ENCODE measurements at places on chromosomes 2 and 18.
A peak's percentile ranks its signal among the peaks of the same experiment; 100 is the strongest.

DNA sequence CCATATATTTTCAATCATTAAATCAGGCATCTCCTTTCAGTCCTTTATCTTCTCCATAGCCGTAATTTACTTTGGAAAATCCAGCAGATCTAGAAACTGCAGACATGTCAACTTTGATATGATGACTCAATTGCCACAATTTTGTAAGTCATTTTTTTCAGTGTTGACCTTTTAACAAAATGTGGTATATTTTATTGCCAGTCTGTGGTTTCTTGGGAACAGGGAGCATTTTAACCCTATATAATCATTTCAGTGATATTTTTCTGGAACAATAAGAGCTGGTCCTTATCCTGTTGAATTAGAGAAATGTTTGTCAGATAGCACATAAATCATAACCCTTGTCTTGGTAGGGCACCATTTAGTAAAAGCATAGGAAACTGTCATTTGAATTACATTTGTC lies 90.9 kb upstream of the UBXN4 start:
- DNase-seq: no peak

DNA sequence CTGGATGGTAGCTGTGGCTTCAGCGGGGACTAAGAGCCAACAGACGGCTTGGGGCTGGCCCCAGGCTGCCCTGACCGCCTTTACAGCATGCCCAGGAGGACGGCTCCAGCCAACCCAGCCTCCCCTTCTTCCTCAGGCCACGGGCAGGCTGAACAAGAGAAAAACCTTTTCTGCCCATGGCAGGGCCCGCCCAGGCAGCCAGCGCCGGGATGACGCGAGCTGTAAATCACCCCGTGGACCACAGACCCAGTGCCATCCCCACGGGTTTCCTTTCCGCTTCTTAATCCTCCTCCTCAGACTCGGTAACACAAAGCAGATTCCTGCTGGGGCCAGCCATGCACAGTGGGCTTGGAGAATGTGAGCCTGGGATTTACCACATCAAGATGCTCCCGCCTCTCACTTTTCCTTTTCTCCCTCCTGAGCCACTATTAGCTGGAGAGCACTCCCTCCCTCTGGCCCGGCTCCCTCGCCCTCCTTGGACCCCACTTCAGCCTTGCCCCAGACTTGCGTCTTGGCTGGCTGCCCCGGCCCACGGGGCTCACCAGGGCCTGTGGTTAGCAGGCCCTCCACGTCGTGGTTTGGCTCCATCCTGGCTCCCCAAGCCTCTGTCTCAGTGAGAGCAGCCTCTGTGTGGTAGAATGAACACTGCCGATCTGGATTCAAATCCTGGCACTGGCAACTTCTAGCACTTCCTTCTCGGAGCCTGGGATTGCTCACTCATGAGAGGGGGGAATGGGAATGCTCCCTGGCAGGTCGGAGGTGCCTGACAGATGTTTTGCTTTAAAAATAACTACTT lies 31.4 kb downstream of the ATOH8 start:
- no peak for DNase-seq

DNA sequence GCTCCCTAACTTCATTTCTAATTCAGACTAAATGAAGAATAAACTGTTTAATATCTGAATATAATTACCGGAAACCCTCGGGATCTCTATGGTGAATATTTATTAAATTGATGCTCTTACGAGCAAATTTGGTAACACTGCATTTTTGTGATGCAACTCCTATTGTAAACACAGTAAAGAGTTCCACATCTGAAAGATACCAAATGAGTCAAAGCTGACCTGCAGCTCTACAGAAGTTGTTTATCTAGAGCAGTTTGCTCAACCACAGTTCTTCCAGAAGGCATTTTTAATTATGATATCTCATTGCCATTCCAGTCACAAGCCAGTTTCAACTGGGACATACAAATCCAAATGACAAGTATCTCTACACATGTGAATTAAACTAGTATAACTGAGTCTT lies 129.7 kb downstream of the PKP4 start:
- peak; percentile 85 for DNase-seq

DNA sequence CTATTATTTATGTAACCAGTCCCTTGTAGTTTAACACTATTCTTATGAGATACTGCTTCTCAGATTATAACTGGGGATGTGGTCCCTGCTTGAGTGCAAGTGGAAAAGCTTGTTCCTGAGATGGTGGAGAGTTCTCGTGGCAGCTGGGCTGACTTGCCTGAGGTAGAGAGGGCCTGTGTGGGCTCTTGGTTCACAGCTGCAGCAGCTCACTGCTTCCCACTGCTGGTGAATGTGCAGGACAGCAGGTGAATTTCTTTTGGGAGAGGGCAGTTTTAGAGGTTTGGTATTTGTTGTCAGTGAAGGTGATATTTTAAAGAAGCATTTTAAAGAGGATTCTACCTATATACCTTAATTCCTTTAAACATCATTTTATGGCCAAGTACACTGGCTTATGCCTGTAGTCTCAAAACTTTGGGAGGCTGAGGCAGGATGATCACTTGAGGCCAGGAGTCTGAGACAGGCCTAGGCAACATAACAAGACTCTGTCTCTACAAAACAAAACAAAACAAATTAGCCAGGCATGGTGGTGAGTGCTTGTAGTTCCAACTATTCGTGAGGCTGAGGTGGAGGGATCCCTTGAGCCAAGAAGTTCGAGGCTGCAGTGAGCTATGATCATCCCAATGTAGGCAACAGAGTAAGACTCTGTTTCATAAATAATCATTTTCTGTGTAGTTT lies 94.8 kb downstream of the MTA3 start:
- peak; percentile 75 for DNase-seq

DNA sequence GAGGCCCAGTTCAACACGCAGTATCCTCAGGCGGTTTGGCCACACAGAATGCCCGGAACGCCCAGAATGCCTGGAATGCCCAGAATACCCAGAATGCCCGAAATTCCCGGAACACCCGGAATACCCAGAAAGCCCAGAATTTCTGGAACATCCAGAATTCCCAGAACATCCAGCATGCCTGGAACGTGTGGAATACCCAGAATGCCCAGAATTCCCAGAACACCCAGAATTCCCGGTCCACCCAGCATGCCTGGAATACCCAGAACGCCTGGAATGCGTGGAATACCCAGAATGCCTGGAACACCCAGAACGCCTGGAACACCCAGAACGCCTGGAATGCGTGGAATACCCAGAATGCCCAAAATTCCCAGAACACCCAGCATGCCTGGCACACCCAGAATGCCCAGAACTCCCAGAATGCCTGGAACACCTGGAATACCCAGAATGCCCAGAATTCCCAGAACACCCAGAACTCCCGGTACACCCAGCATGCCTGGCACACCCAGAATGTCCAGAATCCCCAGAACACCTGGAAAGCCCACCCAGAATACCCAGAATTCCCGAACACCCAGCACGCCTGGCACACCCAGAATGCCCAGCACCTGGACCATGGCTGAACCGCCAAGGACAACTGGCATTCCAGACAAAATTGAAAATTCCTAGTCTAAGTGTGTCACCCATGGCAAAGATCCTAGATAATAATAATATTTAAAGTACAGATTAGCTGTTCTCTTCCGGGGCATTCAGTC lies 487.4 kb upstream of the SALL3 start:
- no peak for DNase-seq

DNA sequence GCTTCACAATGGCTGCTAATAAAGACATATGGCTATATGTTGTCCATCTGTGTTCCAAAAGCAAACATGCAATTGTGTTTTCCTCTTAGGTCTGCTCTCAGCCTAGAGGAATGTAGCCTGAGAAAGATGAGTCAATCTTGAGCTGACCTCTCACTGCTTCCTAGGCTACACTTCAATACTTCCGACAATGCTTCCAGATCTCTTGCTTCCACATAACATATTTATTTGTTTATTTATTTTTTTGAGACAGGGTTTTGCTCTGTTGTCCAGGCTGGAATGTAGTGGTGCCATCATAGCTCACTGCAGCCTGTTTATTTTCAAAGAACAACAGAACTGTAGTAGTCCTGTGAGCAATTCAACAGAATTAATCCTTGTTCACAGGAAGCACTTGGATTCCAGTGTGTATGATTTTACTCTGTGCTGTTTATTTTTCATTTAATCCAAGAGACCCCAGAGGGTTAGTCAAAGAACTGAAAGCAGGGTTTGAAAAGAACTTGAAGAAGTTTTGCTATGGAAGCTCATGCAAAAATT lies 437.9 kb downstream of the TXNL1 start:
- peak; percentile 58 for DNase-seq

- no peak for DNase-seq
Observed at GRCh38 chr2:85713836-85714235, 19.7 kb downstream of the GNLY start.

DNA sequence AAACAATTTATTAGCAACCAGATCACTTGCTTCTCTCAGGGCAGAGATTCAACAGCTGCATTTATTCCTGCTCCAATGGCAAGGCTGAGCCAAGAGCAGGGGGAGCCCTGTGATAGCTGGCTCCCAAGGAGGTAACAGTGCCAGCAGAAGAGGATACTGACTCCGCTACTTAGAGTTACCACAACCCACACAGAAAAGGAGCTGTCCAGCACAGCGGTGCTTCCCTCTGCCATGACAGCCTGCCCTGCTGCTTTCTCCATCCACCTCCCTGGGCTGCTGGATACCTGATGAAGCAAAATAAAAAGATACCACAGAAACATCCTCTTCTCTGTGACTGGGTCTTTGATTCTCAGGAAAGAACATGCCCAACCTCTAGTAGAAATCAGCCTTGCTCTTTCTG lies 467.2 kb downstream of the LRRTM4 start:
- DNase-seq: no peak

DNA sequence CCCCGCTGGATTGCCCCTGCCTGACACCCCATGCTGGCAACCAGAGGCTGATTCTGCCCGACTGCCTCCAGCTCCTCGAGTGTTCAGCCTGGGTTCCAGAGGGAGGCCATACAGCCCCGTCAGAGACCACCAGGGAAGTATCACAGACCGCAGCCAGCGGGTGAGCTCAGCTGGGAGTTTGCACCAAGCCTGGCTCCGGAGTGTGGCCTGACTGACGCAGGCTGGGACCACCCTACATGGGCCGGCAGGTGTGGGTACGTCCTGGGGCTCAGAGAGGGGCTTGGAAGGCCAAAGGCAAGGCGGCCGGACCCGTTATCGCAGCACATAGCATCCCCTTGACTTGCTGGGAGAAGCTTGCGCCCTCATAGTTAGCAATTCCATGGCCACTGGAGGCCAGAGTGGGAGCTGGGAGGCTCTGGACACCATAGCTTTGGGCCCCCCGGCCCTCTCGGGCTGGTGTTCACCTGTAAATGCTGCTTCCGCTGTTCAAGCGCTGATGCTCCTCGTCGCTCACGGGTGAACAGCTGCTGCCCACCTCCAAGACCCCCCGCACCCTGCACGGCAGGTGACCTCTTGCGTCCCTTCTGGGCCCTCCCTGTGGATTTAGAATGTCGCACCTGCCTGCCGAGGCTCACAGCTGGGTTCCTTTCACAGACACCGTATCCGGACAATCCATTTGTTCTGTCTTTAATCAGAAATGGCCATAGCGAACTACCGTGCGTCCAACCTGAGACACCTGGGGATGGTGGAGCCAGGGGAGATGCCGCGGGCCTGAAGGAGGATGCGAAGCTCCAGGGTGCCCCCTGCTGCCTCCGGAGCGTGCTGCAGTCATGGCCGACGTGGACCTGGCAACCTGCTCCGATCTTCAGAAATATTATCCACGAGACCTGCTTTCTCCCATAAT lies 31.2 kb upstream of the SLC66A3 start:
- peak; percentile 69 for DNase-seq

GRCh38 chr2:144370937-144371584 lies 148.9 kb downstream of the ZEB2 start:
- no peak for DNase-seq

GRCh38 chr2:151289972-151290866 lies 751 bp upstream of the NMI start:
- peak; percentile 92 for DNase-seq

- no peak for DNase-seq
Observed at GRCh38 chr2:207491956-207492355, 37.8 kb upstream of the CREB1 start.

DNA sequence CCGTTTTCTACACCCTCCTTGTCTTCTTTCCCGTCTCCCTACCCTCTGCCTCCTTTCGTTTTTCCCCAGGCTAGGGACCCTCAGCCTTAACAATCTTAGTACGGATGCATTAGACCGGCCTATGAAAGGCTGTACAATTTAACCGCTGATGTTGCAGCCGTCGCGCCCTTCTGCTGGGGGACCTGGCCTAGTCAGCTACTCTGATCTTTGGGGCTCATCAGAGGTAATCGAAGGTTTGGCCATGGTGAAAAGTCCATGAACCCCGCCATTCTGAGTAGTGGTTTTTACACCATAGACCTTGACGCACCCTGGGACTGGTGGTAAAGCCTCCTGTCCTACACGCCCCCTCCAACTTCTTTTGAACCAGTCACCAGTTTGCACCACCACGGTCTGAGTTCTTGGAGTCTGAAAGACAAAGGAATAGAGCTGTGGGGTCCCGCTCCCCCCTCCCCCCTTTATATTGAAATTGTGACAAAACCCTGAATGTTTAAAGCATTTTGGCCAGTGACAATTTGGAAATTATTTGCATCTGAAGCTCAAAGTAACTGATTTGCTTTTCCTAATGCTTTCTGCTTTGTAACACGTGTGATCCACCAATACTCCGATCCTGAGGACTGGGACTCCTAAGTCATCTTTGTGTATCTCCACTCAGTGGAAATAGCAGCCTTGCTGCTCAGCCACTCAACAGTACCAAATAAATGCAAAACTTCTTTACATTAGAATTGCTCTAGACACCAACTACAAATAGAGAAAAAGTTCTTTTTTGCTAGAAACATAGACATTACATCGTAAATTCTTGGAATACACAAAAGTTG lies 642 bp upstream of the SRSF7 start:
- no peak for DNase-seq

DNA sequence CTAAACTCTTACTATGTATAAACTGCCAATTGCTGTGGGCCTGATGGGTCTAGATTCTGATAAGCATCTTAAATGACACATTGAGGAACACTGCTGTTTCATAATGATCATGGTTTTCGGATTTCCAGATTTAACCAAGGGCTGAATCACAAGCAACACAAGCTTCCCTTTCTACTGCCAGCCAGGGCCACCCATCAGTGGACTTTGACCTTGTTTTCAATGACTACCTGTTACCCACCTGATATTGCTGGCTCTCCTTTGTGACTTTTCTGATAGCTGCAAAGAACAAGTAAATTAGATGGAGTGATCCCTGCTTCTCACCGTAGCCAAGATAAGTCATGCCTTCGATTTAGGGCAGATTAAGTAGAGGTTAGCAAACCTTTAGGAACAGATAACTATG lies 259.0 kb downstream of the PAX3 start:
- no peak for DNase-seq

GRCh38 chr18:23903971-23904370 lies 110.6 kb upstream of the TTC39C start:
- DNase-seq: no peak

DNA sequence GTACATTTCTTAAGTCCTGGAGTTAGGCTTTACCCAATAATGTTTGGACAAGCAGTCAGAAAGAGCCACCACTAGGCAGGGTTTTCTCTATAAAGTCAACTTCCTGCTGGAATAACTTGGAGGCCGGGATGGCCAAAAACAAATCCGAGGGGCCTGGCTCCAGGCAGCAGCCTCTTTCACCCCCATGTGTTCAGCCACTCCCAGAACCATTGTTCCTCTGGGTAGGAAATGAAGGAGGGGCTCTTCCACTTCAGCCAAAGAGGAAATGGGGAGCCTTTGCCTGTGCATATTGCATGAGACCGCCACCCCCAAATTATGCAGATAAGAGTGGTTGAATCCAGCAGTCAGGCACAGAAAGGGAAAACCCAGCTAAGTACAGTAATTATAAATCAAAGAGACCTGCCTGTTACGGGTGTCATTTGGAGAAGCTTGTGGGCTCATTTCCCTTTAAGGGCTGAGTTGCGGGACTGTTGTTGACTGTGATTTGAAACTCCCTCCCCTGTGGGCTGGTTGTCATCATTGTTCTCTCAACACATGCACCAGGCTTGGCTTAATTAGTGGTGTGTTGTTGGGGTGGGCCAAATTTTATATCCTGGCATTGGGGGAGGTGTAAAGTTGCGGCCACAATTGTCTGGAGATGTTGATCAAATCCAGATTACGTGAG lies 212.8 kb upstream of the SOX11 start:
- DNase-seq: no peak

Data from epithelial cell of esophagus (primary cell).